ENCODE measurements at places on chromosomes 1 and 21.

DNA sequence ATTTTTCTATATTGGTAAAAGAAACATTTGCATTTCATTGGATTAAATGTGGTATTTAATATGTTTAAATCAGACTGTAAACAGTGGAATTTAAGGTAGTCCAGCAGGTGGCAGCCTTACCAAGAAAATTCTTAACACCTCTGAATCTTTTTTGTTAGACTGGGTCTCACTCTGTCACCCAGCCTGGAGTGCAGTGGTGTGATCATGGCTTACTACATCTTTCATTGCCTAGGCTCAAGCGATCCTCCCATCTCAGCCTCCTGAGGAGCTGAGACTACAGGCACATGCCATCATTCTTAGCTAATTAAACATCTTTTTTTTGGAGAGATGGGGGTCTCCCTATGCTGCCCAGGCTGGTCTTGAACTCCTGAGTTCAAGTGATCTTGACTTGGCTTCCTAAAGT, 98.8 kb downstream of the RABGAP1L start:
- no peak for DNase-seq

DNA sequence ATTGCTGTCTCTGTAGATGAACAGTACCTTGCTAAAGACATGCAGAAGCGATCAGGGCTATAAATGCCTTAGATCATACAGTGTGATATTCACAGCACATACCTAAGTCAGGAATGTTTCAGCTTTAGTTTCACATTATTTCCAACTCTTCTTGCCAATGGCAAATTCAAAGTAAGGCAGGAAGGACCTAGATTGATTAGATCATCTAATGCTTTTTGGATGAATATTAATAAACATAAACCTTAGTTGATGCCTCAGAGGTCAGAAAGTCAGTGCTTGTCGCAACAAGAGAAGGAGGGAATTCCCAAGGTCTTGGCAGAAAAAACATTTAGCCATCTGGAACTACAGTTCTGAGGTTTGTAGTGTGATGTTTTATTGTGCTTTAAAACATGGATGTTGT, 122.3 kb downstream of the TNFSF18 start:
- no peak for DNase-seq

- no peak for DNase-seq
Observed at GRCh38 chr1:101653482-101653946, 343.2 kb downstream of the OLFM3 start.

GRCh38 chr1:22508991-22509390, 54.3 kb upstream of the EPHA8 start:
- no peak for DNase-seq

GRCh38 chr1:52413410-52413989, 9.1 kb downstream of the PRPF38A start:
- DNase-seq = no peak

DNA sequence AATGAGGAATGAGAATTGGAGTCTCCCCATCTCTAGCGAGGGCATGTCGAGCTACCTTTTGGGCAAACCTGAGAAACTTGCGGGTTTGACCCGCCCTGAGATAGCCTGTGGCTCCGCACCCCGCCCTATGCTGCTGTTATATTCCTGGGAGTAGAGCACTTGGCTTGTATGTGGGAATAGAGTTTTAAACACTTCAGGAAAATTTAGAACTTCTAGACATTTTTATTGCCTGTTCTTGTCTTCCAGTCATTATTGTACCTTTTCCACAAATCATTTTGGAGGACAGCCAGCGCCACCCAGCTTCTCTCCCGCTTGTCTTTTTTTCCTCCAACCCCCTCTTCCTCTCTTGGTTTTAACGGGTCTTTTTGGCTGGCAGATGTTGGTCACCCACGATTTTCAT, 738 bp downstream of the GNPAT start:
- no peak for DNase-seq

DNA sequence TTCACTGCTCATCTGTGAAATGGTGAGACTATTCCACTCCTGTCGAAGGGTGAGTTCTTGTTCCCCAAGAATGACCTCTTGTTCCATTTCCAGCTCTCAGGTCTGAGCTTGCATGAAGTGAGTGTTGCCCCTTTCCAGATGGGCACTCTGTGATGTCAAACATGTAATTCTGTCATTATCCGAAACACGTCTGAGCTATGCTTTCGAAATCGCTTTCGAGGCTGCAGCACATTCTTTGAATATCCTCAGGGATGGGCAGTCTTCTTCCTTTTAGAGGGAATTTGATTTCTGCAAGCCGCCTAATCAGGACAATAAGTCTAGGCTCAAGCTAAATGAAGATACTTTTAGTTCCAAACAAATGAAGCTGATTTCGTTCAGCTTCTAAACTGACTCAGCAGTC, 15.1 kb downstream of the NFASC start:
- no peak for DNase-seq

DNA sequence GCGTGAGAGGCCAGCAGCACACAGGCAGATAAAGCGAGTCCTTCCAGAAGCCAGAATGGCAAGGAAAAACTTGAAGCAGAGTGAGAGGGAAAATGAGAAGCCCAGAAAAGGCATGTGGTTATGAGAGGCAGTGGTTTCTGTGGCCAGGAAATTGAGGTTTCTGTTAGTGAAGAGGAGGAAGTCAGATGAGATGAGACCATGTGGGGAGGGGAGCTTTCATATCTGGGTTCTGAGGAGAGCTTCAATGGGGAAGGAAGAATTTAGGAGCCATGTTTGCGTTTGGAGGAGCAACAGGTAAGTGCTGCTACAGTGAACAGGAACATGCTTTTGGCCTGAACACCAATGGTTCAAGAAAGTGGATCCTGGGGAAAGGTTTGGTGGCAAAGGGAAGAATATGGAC, 6.1 kb upstream of the CD1A start:
- no peak for DNase-seq

DNA sequence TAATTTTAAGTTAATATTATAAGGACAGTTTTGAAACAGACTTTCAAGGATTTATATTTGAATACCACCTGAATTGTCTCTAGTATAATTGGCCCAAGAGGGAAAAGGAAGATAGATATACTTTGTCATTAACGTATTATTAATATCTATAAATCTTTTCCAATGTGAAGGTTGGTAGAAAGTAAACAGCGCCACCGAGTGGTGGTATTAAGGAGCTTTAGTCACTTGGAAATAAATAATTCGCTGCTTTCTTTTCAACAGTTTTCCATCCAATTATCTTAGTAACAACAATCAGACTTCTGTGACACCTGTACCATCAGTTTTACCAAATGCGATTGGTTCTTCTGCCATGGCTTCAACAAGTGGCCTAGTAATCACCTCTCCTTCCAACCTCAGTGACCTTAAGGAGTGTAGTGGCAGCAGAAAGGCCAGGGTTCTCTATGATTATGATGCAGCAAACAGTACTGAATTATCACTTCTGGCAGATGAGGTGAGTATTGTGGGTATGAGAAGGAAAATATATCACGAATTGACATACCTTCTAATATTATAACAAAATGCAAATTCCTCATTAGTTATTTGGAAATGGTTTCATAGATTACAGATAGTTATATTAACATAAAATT, 37.7 kb downstream of the SH3GLB1 start:
- DNase-seq = no peak

DNA sequence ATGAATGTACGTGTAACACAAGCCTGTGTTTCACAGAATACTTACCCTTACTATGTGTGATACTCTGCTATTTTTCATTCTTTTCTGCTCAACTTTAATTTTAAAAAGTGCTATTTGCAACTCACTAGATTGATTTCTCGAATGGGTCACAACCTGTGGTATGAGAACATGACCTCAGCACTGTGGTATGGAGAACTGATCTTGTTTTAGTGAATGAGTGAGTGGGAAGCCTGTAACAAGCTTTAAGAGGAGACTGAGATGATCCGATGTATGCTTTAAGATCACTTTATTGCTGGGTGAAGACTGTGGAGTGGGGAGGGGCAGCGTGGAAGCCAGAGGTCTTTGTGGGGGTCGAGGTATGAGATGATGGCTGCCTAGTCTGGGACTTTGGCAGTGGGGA, 21.6 kb downstream of the MECR start:
- DNase-seq = no peak

- DNase-seq = no peak
Observed at GRCh38 chr1:87820668-87821334, 492.1 kb downstream of the LMO4 start.

DNA sequence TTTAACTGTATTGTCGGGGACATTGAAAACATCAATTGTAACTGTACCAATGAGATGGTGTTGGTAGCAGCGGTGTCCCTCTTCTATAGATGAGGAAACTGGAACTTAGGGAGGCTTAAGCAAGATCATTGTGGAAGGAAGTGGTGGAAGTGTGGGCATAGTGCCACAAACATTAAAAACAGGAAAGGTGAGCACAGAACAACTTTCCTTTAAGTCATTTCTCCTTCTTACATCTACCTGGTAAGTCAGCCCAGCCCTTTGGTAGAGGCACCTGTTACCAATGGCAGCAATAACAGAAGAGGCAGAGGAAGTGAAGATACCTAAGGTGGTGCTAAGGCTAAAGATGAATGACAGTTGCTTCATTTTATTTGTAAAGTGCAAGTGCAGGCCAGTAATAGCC, 12.0 kb upstream of the CTSS start:
- no peak for DNase-seq

- DNase-seq = no peak
Observed at GRCh38 chr21:42219606-42220137, 732 bp downstream of the ABCG1 start.

DNA sequence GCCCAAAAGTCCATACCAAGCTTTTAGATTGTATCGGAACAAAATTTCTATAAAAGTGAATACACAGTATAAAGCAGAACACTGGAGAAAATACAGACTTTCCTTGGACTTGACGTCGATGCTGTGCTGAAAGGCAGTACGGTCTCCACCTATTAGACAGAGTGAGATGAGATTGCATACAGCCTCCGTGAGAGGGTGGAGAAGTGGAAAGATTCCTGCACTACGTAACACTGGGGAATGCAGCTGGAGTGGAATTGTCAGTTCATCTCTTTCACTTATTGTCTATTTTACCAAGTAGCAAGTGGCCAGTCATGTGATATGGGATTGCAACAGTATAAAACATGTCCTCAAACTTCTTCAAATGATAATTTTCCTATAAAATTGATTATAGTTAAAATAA, 209.5 kb downstream of the ZP4 start:
- DNase-seq = no peak
